T-cell (primary cell): ENCODE measurements at places on chromosomes 5 and 9.

DNA sequence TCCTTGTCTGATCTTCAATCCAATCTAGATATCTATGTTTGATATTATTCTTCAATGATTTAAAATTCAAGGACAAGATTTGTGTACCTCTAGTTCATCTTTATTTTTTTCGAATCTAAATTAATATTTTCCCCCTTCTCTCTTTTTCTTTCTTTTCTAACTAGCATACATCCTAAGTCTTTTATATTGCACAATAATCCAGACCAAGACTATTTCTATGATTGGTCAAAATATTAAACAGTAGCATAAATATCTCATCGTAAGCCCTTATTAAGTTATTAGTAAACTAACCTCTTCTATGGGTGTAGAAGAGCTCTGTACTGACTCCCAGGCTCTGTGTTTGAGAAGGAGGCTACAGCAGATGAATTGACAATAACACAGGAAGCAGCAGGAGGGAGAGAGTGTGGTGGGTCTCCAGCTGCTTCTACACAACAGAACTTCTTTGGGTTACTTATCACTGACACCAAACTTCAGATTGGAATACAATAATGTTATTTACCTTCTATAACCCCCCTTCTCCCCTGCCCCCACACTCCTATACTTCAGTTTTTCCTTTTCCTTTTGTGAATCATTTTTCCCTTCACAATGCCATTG is 11.9 kb upstream of the PLCXD3 start:
- DNase-seq, result no peak

GRCh38 chr5:32909207-32909606 is 198.1 kb downstream of the NPR3 start:
- DNase-seq, result no peak

DNA sequence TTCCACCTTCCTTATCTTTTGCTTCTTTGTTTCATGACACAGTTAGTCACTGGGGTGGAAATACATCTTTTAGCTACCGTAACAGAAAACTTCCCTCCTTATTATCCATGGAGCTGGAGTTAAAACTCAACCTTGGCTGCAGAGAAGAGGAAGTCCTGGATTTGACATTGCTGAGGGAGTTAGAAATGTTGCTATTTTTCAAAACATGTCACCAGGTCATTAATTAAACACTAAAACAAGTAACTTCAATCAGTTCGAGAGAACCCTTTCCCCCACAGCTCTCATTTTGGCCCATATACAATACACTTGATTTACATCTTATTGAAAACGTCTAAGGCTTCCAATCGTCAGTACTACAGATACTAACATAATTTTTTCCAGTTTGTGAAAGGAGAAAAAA is 237.9 kb upstream of the CD180 start:
- no peak for DNase-seq

DNA sequence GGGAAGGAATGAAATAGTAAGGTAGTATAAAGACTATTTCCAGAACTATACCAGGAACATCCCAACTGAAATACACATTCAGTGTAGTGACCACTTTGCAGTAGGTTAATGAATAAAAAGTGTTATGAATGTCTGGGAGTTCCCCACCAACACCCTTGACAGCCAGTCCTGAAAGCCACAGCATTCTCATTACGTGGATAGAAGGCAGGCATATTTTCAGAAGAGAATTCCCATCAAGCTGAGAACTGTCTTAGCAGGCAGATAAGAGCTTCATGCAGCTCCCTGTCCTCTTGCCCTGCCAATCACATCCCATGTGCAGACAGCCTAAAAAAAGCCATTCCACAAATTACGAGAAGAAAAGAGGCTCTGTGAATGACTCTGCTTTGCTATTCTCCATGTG is 695.0 kb downstream of the DTWD2 start:
- no peak for DNase-seq

DNA sequence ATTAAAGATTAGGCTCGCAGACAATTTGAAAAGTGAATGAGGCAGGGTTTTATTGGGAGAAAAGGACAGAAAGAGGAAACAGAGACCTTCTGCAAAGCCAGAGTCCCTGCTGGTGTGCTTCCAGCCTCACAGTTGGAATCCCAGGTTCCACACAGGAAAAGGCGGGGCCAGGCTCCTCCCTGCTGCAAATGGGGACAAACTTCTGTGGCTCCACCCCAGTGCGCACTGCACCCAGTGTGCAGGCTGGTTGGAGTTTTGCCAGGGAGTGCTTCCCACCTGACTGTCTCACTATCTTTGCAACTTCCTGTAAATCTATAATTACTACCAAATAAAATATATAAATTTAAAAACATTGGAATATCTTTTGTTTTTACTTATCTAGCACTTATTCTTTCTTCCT is 386.0 kb upstream of the GRIN3A start:
- DNase-seq, result no peak
